ENCODE measurements at places on chromosomes 5 and 9. TPM values are rescaled to one million over a fixed set of nuclear protein-coding genes. Genes with fewer than 3 reads are reported as not detected.

IL17B gene
- polyA plus RNA-seq = 1.5 TPM

DNA sequence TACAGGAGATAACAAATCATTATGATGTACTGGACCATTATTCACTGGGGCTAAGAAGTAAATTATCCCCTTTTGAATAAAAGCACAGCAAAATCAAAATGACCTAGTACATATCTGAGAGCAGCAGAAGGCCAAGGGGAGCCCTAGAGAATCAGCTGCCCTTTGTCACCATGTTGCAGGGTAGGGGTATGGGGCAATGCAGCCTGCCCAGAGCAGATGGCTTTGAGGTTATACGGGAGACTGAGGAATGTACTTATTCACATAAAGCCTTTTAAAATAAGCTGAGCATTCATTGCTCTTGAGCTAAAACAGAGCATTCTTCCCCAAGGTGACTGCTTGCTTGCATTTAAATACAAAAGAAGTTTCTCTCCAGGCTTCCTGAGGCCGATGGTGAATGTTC, 2.6 kb upstream of the TNFAIP8 start:
- DNase-seq = no peak

DNA sequence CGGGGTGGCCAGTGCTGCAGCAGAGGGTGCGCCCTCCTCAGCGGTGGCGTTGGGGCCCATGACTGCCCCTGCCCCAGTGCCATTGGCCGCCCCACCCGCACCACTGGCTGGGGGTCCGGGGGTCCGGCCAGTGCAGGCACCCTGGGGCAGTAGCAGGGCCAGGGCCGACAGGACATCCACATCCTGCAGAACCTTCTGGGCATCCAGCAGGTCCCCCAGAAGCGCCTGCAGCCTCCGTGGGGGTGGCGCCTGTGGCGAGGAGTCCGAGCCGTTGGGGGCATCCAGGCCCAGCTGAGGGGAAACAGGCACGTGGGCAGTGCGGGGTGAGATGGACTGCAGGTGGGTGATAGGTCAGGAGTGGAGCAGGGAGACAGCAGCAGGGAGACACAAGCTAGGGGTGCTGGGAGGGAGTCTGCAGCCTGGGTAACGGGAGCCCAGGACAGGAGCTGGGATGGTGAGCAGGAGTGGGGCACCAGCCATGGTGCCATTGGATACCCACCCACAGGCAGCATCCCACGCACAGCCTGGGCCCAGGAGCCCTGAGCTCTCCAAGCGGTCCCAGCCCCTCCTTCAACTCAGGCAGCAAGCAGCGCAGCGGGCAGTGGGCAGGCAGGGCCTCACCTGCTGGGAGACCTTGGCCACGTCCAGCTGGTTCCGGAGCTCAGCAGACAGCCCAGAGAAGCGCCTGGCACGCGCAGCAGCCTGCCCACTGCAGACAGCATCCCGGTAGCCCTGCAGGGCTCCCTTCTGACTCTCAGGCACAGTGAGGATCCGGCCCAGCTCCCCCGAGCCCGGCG, 7.1 kb downstream of the ABCA2 start:
- DNase-seq = no peak

GRCh38 chr9:114745108-114745848, 60.6 kb downstream of the TNFSF15 start:
- DNase-seq = no peak

- no peak for DNase-seq
Measured at GRCh38 chr9:121272401-121272948, 4.5 kb downstream of the GSN start.

DNA sequence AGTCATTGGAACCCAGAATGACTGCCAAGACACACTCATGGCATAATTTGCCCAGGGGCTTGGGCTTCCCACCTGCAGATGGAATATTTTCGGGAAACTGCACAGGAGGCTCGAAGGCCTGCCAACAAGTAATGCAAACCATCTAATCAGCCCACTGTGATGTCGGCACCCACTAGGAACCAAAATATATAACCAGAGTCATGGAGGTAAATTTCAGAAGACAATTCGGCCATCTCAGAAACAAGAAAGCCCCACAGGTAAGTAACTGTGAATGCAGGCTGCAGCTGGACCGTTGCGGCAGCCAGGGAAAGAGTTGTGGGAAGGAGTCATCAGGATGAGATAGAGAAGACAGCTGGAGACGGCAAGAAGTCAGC, 264.4 kb downstream of the SYK start:
- peak; percentile 39 for DNase-seq

CAPSL gene
- polyA plus RNA-seq = 2.7 TPM

DNA sequence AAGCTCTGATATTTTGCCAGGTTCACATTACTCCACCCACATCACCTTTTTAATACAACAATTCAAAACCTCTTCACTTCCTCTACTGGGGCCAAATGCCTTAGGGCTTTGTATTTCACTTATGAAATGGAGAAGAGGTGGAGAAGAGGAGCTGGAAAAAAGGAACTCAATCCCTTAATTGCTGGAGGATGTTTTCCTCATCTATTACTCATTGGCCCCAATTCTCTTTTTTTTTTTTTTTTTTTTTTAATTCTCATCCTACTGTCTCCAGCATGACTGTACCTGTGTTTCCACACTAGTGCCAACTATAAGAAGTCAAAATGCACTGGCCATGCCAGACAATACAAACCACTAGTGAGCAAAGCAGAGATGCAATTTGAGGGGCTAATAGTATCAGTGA, 20.9 kb downstream of the FAM13B start:
- DNase-seq = no peak

PRSS3 gene
- not detected for polyA plus RNA-seq

DNA sequence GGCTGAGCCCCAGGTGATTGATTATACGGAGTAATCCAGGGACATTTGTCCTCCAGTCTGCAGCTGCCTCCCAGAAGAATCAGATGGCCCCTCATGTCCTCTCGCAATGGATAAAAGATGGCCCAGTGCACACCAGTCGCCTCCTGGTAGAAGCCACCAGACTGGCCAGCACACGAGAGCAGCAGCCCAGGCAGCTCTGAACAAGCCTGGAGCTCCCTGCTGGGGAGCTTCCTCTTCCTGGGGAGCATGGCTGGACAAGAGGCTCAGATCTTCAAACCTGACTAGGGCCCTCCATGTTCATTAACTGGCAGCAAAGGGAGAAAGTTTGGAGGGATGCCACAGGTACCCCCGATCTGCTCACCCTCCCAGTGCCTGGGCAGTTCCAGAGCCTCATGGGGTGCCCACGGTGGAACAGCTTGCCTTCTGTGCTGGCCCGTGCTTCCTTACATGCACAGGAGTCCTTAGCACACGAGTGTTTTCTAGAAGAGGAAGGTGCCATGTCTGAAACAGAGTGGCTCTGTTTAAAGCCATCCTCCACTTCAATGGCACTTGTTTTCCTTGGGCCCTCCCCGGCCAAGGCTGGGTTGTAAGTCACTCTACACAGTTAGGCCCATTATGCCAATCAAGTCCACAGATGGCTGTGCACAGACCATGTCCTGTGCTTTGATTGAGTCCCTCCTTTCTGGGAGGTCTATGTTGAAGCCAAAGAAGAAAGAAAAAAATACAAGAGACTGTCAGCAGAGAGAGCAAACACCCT, 75.6 kb downstream of the PRRT1B start:
- no peak for DNase-seq

DNA sequence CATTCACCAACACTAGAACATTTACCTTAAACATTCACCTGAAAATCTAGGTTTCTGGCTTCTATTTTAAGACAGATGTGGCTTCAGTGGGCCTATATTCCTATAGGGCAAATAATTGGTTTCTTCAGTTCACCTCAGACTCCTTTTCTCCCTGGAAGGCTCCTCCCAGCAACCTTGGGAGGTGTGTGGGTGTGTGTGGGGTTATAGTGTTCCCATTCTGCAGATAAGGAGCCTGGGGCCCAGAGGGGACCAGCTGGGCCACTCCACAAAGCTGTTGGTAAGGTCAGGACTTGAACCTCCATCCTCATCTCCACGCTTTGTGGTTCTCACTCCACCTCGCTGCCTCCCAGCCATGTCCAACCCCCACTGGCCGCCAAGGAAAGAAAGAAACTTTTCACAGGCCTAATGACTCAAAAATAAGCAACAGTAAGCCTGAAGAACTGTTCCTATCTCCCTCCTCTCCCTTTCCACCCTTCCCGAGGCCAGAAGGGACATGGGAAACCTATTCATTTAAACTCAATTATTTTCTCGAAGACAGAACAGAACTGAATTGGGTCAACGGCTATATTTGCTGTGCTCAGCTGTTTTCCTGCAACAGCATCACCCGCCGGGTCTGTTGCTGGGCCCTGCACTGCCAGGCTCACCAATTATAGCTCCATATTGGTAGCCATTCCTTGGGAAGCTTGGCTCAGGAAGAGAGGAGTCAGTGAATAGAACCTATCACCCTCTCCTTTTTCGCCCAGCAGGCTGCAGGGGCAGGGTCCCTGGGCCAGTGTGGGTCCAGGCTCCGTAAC, 78.5 kb downstream of the DAB2IP start:
- no peak for DNase-seq

PPP1R26 gene
- polyA plus RNA-seq = 25.3 TPM

ANKRD31 gene
- 0.51 TPM for polyA plus RNA-seq

DPYSL3 gene
- polyA plus RNA-seq = 69.3 TPM

GRCh38 chr9:36436909-36437308, 36.8 kb upstream of the RNF38 start:
- peak; percentile 56 for DNase-seq

DNA sequence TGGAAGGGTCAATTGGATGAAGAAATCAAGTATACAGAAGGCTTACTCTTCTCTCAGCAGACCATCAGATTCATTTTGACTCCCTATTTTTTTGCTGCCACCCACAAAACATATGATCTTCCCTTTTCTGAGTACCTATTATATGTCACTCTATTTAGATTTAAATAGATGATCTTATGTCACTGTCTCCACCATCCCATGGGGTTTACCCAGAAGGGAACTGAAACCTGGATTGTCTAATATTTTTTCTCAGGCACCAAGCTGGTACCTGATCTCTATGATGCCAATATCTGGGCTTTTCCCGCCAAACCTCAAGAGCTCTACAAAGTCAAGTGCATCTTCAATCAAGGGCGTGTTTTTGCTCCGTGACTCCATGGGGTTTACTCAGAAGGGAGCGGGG, 118.7 kb downstream of the GAS1 start:
- DNase-seq = no peak

GRCh38 chr5:149886692-149887470, 57.7 kb downstream of the PDE6A start:
- peak; percentile 28 for DNase-seq

DNA sequence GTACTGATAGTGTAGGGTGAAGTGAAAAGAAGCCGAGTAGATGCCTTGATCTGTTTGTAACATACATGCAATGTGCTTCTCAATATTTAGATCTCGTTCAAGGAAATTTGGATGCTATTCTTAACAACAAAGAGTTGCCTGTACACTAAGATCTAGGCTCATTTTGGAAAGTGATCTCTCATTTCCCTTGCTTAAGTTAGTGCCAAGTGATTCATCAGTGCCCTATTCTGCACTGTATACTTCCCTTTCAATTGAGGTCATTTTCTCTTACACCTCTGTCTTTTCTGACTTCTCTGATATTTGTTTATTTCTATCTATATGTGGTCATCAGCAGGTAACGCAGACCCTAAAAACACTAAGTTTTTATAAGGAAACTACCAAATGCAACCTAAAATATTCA, 528.6 kb upstream of the PTPRD start:
- no peak for DNase-seq

RUFY1 gene
- 77.3 TPM for polyA plus RNA-seq

DNA sequence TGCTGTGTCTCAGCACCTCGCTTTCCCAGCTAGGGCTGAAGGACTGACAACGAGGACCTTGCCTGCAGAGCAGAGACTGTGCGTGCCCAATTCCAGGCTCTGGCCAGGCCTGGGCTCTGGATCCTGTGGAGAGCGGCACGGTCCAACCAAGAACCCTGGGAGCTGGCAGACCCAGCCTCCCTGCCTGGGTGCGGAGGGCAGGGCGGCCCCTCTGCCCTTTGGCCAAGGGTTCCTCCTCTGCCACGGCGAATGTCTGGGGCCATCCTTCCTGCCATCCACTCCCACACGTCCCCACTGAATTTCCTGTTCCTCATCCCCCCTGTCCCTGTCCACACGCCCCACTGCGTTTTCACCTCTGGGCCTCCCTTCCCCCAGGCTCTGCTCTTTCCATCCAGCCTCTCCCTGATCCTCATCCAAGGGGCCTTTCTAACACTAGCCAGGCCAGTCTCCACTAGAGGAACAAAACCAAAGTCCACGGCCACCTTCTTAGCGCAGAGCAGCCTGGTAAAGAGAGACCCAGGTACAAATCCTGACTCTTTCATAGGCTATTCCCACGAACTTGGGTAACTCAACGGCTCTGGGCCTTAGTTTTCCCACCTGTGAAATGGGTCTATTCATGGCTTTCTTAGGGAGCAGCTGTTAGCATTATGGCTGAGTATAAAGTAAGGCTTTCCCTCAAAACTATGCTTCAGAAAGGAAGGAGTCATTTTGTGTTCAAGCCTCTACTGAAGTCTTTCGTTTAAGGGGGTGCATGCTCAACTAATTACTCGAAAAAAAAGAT, 95.5 kb upstream of the PHYKPL start:
- DNase-seq = no peak

MRPS30 gene
- 56.9 TPM for polyA plus RNA-seq

- DNase-seq = no peak
Measured at GRCh38 chr5:79512049-79512448, 1.9 kb downstream of the HOMER1 start.

MTAP gene
- 35.6 TPM for polyA plus RNA-seq

GRCh38 chr5:65391591-65391990, 90.1 kb downstream of the ADAMTS6 start:
- no peak for DNase-seq

- DNase-seq = no peak
Measured at GRCh38 chr5:158384535-158385481, 525.9 kb upstream of the CLINT1 start.

GZMA gene
- polyA plus RNA-seq = 2.6 TPM

Measured in left lung (tissue), 14 donors.